Progenitor cell of endocrine pancreas (in vitro differentiated cells): ENCODE measurements at places on chromosomes 2 and 18. TPM values are rescaled to one million over a fixed set of nuclear protein-coding genes. Genes with fewer than 3 reads are reported as not detected.

- peaks cover 10% of the 10 kb centered on the region for H3K27me3 ChIP-seq
- H3K27ac ChIP-seq: no peak overlapping the region
- peak overlapping the region; percentile 69 for H3K4me3 ChIP-seq
- no peaks in the 10 kb centered on the region for H3K36me3 ChIP-seq
Observed at GRCh38 chr2:237692601-237693290, 65.4 kb downstream of the LRRFIP1 start.

DNA sequence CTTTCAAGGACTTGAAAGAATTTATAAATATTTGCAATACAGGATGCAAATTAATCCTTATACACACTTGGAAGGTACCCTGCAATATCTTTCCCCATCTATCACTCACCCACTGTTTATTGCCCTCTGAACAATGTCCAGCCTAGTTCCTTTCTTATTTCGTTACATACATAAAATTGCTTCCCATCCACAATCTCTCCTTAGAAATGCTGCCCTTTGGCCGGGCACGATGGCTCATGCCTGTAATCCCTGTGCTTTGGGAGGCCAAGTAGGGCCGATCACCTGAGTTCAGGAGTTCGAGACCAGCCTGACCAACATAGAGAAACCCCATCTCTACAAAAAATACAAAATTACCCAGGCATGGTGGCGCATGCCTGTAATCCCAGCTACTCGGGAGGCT, 41.2 kb upstream of the ATP8B1 start:
- H3K27me3 ChIP-seq: no peaks in the 10 kb centered on the region
- H3K4me3 ChIP-seq: no peak overlapping the region
- no peaks in the 10 kb centered on the region for H3K36me3 ChIP-seq
- DNase-seq: no peak
- peaks cover 7% of the 10 kb centered on the region for H3K4me1 ChIP-seq

GRCh38 chr2:76174505-76174904, 463.8 kb upstream of the GCFC2 start:
- H3K27me3 ChIP-seq: no peaks in the 10 kb centered on the region
- H3K36me3 ChIP-seq: peaks cover 3% of the 10 kb centered on the region
- no peak for DNase-seq
- no peak overlapping the region for H3K4me3 ChIP-seq

DNA sequence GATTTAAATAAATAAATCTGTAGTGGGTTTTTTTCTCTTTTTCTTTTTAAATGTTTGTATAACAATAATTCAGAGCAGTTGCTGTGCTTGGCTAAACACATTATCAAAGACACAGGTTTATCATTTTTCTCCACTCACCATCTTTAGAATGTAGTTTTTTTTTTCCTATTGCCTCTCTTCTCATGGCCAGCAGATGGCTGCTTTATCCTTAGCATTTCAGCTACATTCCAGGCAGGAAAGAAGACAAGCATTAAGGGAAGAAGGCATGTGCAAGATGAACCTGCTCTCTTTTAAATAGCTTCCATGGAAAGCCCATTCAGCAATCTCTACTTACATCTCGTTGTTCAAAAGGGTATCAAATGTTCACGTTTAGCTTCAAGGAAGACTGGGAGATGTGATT, 42.6 kb downstream of the ARHGAP15 start:
- H3K4me1 ChIP-seq: no peaks in the 10 kb centered on the region
- no peak overlapping the region for H3K27ac ChIP-seq

- peak overlapping the region; percentile 33 for H3K4me3 ChIP-seq
- peaks cover 12% of the 10 kb centered on the region for H3K4me1 ChIP-seq
- DNase-seq: no peak
- no peaks in the 10 kb centered on the region for H3K27me3 ChIP-seq
Observed at GRCh38 chr2:145760781-145761649, 1241.1 kb upstream of the ZEB2 start.

DNA sequence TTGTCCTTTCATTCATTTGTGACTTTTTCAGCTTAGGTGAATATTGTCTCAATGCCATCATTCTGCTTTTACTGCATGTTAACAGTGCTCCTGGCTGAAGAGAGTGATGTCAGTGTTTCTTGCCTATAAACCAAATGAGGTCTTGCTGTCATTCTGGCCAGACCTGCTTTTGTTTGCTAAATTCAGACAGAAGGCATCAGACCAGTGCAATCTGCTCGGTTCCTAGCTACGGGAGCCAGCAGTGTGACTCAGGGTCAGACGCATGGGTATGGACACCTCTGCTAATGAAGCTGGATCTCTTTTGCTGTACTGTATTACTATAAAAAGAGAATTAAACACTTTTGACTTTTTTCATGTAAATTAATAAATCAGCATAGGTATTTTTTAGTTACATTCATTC, 178.9 kb downstream of the TMEM182 start:
- H3K27me3 ChIP-seq: no peaks in the 10 kb centered on the region
- no peaks in the 10 kb centered on the region for H3K36me3 ChIP-seq
- no peak for DNase-seq
- no peaks in the 10 kb centered on the region for H3K4me1 ChIP-seq
- H3K27ac ChIP-seq: no peak overlapping the region
- H3K4me3 ChIP-seq: no peak overlapping the region

DNA sequence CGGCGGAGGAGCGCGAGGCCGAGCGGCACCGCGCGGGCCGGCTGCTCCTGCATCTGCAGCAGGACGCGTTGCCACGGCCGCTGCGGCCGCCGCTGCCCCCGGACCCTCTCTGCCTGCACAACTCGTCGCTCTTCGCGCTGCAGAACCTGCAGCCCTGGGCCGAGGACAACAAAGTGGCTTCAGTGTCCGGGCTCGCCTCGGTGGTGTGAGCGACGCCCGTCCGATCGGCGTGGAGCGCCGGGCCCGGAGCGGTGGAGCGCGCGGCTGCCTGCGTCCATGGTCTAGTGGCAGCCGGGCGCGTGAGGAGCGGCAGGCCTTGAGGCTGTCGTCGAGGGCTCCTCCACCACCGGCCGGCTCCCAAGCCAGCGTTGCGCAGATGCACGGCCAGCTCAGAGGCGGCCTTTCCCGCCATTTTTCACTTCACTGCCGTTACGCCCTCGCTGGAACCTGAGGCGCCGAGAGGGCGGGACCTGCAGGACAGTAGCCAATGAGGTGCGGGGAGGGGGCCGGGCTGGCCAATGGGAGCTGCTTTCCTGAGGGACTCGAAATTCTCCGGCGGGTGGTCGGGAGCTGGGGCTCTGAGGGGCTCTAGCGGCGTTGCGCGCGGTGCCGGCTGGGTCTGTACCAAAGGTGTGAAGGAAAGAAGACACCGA, 1.9 kb downstream of the TLX2 start:
- no peak overlapping the region for H3K27ac ChIP-seq
- DNase-seq: peak; percentile 37
- H3K4me1 ChIP-seq: peaks cover 4% of the 10 kb centered on the region
- H3K36me3 ChIP-seq: no peaks in the 10 kb centered on the region
- H3K27me3 ChIP-seq: peaks cover 85% of the 10 kb centered on the region

DNA sequence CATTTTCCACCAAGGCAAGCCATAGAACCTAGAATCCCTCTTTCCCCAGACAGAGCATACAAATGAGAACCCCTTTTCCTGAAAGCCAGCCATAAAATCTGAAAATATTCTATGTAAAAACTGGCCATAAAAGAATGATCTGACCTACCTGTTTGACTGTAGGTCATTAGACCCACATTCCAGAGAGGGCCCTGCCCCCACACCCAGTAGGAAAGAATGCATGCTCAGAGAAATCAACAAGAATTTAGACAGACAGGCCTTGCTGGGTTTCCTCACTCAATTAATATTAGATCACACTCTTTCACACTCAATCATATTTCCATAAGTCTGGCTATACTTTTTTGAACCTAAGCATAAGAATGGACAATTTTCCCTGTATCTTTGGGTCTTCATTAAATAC, 929.5 kb downstream of the ERBB4 start:
- DNase-seq: no peak
- H3K27ac ChIP-seq: peak overlapping the region; percentile 87
- H3K4me1 ChIP-seq: peaks cover 9% of the 10 kb centered on the region
- H3K36me3 ChIP-seq: peaks cover 6% of the 10 kb centered on the region
- H3K4me3 ChIP-seq: peak overlapping the region; percentile 34

GRCh38 chr2:3513026-3513810, 6.1 kb downstream of the ADI1 start:
- H3K36me3 ChIP-seq: peaks cover 51% of the 10 kb centered on the region
- H3K27me3 ChIP-seq: no peaks in the 10 kb centered on the region
- DNase-seq: no peak
- no peak overlapping the region for H3K27ac ChIP-seq
- H3K4me1 ChIP-seq: peaks cover 16% of the 10 kb centered on the region

DNA sequence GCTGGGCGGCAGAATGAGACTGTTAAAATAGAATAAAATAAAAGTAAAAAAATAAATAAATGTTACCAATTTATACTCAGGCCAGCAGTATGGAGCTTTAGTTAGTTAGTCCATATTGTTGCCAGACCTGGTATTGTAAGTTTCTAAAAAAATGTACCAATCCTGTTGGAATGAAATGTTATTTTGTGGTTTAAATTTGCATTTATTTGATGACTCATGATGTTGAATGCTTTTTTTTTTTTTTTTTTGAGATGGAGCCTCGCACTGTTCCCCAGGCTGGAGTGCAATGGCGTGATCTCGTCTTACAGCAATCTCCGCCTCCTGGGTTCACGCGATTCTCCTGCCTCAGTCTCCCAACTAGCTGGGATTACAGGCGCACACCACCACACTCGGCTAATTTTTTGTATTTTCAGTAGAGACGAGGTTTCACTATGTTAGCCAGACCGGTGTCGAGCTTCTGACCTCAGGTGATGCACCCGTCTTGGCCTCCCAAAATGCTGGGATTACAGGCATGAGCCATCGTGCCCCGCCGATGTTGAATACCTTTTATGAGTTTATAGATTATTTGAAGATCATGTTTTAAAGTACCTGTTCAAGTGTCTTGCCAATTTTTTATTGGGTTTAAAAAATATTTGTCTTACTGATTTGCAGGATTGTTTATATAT, 5.7 kb upstream of the PTPRN start:
- H3K4me3 ChIP-seq: no peak overlapping the region
- no peaks in the 10 kb centered on the region for H3K4me1 ChIP-seq
- no peak for DNase-seq
- H3K27me3 ChIP-seq: peaks cover 28% of the 10 kb centered on the region
- no peaks in the 10 kb centered on the region for H3K36me3 ChIP-seq

DNA sequence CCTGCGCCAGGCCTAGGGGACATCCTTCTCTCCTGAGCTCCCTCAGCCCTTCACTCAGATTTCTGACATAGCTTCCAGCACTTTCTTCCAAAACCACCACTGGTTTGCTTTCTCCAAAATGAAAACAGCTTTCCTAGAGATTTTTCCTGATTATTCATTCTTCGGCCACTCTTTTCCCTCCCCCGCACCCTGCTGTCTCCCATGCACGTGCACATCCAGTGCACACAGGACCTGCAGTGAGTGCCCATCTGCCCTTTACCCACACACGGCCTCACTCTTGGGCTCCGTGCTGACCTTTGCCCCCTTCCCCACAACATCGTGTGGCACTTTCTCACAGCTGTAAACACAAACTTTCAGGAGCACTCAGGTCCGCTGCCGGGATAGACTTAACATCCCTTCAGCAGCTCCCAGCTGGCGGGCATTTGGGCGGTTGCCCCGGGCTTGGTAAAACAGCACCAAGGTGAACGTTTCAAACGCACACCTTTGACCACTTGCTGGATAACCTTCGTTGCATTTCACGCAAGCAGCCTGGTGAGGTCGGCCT, 25.8 kb downstream of the KIF1A start:
- H3K36me3 ChIP-seq: peaks cover 6% of the 10 kb centered on the region
- no peak for DNase-seq
- peaks cover 18% of the 10 kb centered on the region for H3K4me1 ChIP-seq
- H3K4me3 ChIP-seq: no peak overlapping the region

DNA sequence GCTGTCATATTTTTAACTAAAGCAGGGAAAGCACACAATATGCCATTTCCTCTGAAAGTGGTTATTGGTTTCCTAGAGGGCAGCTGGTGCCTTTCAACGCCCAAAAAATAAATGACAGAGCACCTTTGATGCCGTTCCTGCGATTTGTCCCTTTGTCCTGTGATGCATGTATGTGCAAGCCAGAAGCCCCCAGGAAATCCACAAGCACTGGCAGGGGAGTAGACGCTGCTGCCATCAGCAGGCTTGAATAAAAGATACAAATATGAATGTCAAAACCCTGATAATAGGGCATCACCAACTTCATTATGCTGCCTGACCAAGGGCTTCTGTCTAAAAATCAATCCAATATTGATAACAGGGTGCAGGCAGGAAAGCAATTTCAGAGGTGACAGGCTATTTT, 246.1 kb downstream of the FBXO15 start:
- DNase-seq: no peak
- H3K27ac ChIP-seq: no peak overlapping the region
- no peaks in the 10 kb centered on the region for H3K36me3 ChIP-seq

GRCh38 chr2:230161184-230161583, 58.6 kb downstream of the SP110 start:
- H3K4me3 ChIP-seq: no peak overlapping the region
- H3K36me3 ChIP-seq: no peaks in the 10 kb centered on the region
- DNase-seq: no peak
- no peak overlapping the region for H3K27ac ChIP-seq
- H3K4me1 ChIP-seq: no peaks in the 10 kb centered on the region
- H3K27me3 ChIP-seq: peaks cover 2% of the 10 kb centered on the region

DNA sequence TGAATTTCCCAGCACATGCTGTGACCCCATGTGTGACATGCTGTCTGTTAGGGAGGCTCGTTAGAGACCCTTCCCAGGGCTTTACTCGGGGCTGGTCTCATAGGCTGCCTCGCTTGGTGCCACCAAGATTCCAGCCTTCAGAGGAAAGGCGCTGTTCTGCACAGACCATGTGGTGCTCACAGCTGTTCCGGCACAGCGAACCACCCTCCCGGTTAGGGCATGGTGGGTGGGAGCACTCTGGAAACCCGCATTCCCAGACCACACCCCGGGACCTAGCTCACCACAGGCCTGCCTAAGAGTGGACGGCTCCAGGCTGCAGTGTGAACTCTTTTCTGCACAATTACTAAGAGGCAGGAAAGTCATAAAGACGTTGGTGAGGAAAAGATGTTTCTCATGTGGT, 112.0 kb downstream of the MBP start:
- H3K4me1 ChIP-seq: peaks cover 2% of the 10 kb centered on the region
- H3K27ac ChIP-seq: no peak overlapping the region
- peaks cover 16% of the 10 kb centered on the region for H3K36me3 ChIP-seq
- no peaks in the 10 kb centered on the region for H3K27me3 ChIP-seq
- no peak overlapping the region for H3K4me3 ChIP-seq
- no peak for DNase-seq

DNA sequence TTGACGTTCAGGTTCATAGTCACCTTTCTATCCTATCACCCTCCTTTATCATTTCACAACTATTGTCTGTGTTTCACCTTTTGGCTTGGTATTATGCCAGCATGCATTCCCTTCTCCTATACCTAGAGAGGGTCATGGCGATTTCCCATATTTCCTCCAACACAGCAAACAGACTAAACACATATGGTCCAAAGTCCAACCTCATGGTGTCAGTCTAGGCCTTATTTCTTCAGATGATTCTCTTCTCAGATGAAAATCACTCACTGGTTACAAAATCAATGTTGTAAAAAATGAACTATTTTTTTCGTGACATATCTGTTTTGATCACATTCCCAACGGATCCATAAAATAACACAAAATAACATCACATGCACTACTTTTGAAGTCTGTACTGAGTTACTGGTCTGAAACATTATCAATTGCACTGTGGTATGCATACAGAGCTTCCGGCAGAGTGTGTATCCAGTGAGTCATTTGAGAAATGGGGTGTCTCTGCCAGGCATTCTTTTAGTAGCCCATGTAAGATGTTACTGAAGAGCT, 204.8 kb upstream of the GALNT5 start:
- H3K27ac ChIP-seq: no peak overlapping the region
- no peaks in the 10 kb centered on the region for H3K36me3 ChIP-seq
- H3K27me3 ChIP-seq: no peaks in the 10 kb centered on the region
- H3K4me3 ChIP-seq: no peak overlapping the region

Gene EMILIN1
- 1.1 and 2.5 TPM in 2 replicates for total RNA-seq

Gene ILKAP
- 50.3 and 56.3 TPM in 2 replicates for total RNA-seq

Gene FASTKD1
- total RNA-seq: 45.7 and 46.4 TPM in 2 replicates

Gene GLI2
- total RNA-seq: 2.3 and 3.6 TPM in 2 replicates

Gene REEP1
- 12.0 and 14.2 TPM in 2 replicates for total RNA-seq

Gene EGR4
- total RNA-seq: 0.12 TPM in 1 of 2 replicates, not detected in the other

Gene CTLA4
- not detected in 2 replicates for total RNA-seq
